ENCODE measurements at places on chromosomes 13 and 19.

DNA sequence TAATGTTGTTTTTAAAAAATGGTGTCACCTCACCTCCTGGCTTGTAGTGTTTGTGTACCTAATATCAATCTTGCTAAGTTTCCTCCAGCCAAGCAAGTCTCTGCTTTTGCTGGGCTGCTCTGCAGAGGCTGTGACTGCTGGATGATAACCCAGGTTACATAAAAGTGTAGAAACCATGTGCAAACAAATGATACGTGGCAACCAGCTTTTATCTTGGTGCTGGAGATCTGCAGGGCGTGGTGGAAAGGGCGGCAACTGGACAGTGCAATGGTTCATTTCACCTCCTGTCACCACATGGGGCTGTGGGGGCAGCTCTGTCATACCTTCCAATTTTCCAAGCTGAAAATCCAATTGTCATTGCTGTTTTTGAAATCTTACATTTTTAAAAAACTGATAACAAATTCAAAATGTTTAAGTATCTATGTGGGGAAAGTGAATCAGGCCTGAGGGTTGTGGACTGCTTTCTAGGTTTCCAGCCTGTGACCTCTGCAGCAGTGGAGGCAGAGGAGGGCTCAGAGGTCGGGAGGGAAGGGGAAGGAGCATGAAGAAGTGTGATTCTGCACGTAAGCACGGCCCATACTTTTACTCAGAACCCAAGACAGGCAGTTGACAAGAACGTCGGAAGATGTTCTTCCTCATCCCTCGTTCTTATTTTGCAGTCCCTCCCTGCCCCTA, 9.7 kb downstream of the GPR42 start:
- DNase-seq, result no peak

GRCh38 chr19:18915639-18916038, 3.5 kb downstream of the COPE start:
- DNase-seq, result peak; percentile 75

- DNase-seq, result no peak
These were observed 12.7 kb downstream of the SGTA start for GRCh38 chr19:2770055-2771013.

DNA sequence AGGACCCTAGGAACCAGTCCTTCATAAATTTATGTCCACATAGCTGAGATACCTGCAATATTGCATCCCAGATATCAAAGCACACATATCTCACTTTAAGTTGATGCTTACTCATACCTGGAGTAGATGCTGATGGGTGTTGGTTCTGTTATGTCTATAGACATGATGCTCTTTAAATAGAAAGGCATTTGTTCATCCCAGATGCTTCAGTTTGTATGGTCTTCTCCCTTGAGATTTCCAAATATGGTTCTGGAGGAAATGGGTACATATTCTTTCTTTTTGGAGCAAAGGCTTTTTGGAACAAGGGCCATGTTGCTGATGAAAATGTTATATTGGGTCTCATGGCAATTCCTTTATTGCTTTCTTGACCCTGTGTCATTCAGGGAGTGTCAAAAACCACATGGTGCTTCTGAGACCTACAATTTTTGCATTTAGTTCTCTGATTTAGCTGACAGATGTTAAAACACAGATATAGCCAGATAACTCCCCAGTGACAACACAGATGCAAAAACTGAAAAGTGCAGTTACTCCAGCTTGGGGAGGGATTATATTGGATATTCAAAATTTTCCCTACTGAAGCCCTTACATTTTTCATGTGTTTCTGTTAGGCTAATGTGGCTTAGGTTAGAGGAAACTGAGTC, 211.4 kb downstream of the KCNRG start:
- no peak for DNase-seq

- DNase-seq, result no peak
These were observed 88.2 kb upstream of the TSC22D1 start for GRCh38 chr13:44664308-44664707.

DNA sequence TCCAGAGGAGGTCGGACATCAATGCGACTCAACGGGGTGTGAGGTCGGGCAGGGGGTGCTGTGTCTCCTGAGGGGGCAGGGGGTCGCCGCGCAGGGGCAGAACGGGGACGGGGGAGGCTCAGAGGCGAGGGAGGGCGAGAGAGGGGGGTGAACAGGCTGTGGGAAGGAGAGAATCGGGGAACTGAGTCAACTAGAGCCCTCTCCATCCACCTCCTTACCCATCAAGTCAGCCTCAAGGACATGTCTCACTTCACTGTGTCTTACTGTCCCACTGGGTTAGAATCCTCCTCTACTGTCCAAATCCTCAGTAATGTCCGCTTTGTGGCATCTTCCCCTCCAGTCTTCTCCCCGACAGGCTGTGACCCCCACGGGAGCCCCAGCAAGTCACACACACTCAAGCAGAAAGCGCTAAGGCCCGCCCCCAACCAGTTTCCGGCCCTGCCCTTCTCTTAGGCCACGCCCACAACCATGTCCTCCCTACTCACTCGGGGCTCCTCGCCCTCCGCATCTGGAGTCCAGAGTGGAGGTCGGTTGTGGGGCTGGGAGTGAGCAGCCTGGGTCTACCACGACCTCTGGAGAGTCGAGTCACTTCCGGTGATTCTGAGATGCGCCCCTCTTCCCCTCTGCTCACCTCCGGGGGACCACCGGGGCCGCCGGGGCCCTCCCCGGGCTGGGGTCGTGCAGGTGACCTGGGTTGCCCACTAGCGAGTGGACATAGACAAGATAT, 9.3 kb downstream of the PLEKHA4 start:
- no peak for DNase-seq

- peak; percentile 84 for DNase-seq
These were observed 1165.0 kb downstream of the SLITRK1 start for GRCh38 chr13:82717249-82717648.

- no peak for DNase-seq
These were observed 2220.8 kb upstream of the PCDH20 start for GRCh38 chr13:63636316-63636993.

- peak; percentile 83 for DNase-seq
These were observed 19.0 kb downstream of the NFIX start for GRCh38 chr19:13014101-13014920.

DNA sequence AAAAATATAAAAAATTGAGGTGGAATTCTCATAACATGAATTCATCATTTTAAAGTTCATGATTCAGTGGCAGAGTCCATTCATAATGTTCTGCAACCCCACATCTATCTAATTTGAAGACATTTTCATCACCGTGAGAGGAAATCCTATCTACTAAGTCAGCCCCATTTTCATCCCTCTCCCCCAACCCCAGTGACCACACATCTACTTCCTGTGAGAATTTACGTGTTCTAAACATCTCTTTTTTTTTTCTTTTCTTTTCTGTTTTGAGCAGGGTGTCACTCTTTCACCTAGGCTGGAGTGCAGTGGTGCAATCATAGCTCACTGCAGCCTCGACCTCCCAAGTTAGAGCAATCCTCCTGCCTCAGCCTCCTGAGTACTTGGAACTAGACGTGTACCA, 17.5 kb downstream of the ATCAY start:
- DNase-seq, result no peak

DNA sequence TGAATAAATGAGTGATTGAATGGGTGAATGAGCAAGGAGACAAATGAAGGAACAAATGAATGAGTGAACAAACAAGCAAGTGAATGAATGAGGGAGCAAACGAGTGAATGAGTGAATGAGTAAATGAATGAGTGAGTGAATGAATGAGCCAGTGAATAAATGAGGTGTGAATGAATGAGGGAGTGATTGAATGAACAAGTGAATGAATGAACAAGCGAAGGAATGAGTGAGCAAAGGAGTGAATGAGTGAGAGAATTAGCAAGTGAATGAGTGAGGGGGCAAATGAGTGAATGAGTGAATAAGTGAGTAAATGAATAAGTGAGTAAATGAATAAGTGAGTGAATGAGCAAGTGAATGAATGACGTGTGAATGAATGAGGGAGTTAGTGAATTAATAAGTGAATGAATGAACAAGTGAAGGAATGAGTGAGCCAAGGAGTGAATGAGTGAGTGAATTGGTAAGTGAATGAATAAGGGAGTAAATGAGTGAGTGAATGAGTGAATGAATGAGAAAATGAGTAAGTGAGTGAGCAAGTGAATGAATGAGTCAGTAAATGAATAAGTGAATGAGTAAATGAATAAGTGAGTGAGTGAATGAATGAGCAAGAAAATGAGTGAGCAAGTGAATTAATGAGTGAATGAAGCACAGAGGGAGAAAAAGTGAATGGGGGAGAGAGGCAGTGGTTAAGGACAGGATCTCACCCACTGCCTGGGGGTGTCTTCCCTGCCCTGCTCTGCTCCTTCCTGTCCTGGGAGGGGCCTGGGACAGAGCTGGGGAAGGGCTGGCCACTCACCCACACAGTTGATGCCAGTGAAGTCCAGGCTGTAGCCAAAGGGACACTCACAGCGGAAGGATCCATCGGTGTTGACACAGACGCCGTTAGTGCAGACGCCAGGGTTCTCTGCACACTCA, 36.4 kb downstream of the CCL25 start:
- DNase-seq, result no peak

- no peak for DNase-seq
These were observed 16.8 kb downstream of the TM6SF2 start for GRCh38 chr19:19256072-19256969.

DNA sequence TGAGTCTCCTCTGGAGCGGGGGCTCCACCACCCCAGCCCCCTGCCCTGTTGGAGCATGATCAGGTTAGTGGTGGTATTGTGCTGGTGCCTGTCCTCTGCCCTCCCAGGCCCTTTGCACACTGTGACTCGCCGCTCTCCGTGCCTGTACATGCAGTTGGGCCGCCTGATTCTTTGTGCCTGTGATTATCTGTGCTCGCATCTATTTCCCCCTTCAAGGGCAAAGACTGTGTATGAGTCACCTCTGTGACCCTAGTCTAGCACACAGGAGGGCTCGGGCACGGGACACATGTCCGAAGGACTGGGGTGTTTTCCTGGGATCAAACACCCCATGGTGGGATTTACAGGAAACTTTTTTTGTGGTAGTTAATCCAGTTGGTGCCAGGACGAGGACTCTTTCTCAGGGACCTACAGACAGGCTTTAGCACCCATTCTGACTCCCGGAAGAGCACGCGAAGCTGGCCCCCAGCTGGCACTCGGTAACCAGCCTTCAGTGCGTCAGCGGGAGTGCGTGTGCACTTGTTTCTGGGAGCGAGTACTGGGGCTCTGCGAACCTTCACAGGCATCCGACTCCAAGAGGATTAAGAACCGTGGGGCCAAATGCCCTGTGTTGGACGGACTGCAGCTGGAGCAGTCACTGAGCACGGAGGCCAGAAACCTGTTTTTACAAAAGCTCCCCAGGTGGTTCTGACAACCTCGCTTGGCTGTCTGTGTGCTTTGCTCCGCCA, 6.7 kb downstream of the PPP1R37 start:
- DNase-seq, result no peak

- DNase-seq, result peak; percentile 47
These were observed 1.4 kb downstream of the RASA3 start for GRCh38 chr13:114130837-114131582.

DNA sequence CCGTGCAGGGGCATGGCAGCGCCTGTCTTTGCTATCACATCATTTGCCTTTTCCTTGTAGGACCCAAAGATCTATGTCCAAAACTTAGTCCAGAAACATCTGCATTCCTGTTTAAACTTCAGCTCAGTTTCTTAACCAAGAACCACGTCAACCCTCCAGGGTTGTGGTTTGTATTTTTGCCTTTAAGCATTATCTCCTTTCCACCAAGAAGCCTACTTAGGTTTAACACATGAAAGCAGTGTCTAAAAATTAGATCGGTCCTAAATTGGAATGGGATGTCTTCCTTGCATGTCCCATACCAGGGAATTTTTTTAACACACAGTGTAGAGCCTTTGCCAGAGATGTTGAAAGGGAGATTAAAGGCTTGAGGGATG, 38.8 kb downstream of the DHRS12 start:
- no peak for DNase-seq

- no peak for DNase-seq
These were observed 3.2 kb downstream of the NAPA start for GRCh38 chr19:47511681-47512080.

DNA sequence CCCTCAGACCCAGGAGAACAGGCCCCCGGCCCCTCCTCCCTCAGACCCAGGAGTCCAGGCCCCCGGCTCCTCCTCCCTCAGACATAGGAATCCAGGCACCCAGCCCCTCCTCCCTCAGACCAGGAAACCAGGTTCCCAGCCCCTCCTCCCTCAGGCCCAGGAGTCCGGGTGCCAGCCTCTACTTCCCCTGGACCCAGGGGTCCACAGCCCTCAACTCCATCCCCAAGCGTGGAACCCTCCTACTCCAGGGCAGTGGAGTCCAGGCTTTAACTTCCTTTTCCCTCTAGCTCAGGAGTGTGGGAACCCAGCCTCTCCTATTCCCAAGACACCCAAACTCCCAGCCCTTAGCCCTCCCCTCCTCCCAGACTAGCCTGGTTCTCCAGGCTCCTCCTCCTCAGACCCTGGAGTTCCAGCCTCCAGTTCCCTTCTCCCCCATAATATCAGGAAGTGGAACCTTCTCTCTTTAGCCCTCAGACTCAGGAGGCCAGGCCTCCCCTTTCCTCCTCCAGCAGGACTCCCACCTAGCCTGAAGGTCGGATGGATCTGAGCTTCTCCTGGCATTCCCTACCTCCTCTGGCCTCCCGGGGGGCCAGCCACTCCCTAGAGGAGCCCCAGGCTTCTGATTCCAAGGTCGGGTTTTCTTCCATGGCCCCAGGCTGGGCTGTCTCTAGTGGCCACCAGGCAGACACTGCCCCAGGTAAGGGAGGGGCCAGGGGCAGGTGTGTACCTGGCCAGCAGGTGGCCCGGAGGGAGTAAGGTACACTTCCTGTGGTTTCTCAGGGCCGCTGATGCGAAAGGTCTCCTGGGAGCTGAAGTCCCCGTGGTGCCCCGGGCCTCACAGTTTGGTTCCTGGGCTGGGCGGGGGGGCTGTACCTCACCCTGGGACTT, at the start of gene TMC4:
Gene TMC4, minus strand, starts transcription at position 690 of the 888 bp plus-strand sequence. Its CDS starts 43 bp downstream, at position 647.
- no peak for DNase-seq

DNA sequence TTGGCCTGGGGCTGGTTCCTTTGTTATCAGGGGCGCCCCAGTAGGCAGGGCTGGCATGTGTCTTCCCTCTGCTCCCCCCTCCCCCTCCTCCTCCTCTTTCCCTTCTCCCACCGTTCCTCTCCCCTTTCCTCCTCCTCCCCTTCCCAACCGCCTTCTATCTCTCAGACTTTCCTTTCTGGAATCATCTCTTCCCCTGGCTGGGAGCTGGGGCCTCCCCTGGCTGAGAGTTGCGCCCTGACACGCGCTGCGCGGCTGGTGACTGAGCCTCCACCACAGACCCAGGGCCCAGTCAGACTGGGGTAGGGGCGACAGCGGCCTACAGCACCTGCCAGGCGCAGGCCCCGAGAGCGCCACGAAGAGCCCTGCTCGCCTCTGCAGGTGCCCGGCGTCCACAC, 2.8 kb downstream of the PNMA8B start:
- DNase-seq, result no peak

DNA sequence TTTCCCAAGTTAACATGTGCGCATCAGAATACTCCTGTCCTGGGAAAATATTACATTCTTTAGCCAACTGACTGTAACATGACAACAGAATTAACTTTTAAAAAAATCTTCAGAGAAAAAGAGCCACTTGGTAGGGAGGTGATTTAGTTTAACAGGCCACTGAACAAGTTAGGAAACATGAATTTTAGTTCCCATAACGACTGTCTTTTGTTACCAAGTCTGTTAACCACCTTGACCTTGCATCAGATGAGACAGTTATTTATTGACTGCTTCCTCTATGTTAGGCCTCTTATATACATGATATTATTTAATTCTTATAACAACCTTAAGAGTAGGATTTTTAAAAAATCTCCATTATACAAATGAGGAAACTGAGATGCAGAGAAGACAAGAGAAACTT, 268.6 kb downstream of the NDFIP2 start:
- DNase-seq, result no peak

- DNase-seq, result peak; percentile 37
These were observed 1.2 kb downstream of the KPNA3 start for GRCh38 chr13:49791315-49791710.

GRCh38 chr19:53254411-53255341, at the start of gene ZNF677:
Gene ZNF677, minus strand, starts transcription at chr19:53254873. Its CDS starts 3,323 bp downstream, at chr19:53251550.
- DNase-seq, result peak; percentile 95

GRCh38 chr13:110126391-110126961, 180.5 kb downstream of the COL4A1 start:
- peak; percentile 28 for DNase-seq
